ENCODE measurements at places on chromosomes 6 and 20. TPM values are rescaled to one million over a fixed set of nuclear protein-coding genes. Genes with fewer than 3 reads are reported as not detected.

DNA sequence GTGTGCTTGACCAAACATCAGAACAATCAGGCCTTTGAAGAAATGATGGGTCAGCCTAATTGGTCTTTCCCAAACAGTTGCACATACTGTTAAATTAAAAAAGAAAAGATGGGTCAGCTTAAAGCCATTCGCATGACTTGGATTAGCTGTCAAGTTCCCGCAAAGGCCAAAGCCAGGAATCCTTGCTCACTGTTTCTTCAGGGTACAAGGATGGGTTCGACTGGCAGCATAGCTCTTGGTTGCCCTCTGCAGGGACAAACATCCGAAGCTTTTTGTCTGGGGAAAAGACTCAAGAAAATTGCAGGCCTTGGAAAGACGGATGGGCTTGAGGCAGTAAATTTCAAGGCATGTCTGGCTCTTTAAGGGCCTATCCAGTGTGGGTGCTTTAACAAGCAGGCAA is 168.0 kb downstream of the HDGFL1 start:
- no peaks in the 10 kb centered on the region for H3K36me3 ChIP-seq
- no peak overlapping the region for H3K27ac ChIP-seq
- no peaks in the 10 kb centered on the region for H3K27me3 ChIP-seq

DNA sequence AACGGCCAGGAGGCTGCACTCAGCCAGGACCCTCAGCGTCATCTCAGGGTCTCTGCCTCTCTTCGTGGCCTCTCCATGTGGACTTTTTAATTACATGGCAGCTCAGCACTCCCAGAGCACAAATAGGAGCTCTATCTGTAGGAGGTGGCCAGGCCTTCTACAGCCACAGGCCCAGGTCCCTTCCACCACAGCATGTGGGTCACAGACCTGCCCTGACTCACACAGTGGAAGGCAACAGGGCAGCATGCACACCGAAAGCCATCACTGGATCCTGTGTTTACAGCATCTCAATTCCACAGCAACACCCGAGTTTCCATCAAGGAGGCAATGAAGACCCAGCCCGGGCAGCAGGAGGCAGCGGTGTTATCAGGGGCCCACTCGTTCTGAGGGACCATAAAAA is 65.8 kb upstream of the CD93 start:
- no peak overlapping the region for H3K27ac ChIP-seq
- H3K27me3 ChIP-seq, result no peaks in the 10 kb centered on the region
- no peak overlapping the region for H3K4me3 ChIP-seq
- H3K36me3 ChIP-seq, result no peaks in the 10 kb centered on the region
- H3K4me1 ChIP-seq, result no peaks in the 10 kb centered on the region

DNA sequence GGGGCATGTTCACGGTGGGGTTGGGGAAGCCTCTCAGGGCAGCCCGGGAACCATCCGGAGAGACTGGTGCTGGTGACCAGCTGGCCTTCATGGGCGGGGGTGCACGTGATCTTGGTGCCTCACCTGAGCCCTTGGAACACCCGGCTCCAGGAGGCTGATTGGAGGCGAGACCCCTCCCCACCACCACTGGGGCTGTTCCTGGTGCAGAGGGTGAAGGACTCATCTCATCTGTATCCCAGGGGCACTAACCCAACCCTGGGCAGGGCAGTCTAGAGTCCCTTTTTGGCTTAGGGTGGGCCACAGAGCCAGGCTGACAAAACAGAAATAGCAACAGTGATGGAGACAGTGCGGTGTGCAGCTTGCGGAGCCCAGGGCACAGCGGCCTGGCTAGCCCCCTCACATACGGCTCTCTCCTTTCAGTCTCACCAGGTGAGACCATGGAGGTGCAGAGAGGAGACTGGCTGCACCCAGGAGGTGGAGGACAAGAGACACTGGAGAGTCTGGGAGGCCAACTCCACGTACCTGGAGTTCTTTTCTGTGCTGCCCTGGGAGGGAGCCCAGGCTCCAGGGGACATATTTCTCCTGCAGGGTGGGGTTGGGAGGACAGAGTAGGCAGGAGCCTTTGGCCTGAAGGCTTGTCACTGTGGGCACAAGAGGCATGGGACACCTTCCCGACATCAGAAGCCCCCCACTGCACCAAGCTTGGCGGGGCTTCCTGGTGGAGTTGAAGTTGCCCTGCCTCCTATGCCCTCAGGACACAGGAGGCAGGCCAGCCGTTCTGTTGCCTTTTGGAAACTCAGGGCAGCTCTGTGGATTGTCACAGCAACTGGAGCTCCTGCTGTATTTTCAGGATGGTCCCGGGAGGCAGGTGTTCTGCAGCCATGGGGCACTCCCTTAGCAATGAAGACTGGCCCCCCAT is 106.0 kb downstream of the SYCP2 start:
- no peaks in the 10 kb centered on the region for H3K4me1 ChIP-seq
- H3K27ac ChIP-seq, result no peak overlapping the region
- no peak for DNase-seq
- H3K36me3 ChIP-seq, result no peaks in the 10 kb centered on the region

GRCh38 chr6:2344319-2344905 is 99.0 kb upstream of the GMDS start:
- no peak overlapping the region for H3K27ac ChIP-seq
- H3K4me3 ChIP-seq, result no peak overlapping the region
- no peak for DNase-seq
- H3K27me3 ChIP-seq, result no peaks in the 10 kb centered on the region
- no peaks in the 10 kb centered on the region for H3K36me3 ChIP-seq
- H3K4me1 ChIP-seq, result no peaks in the 10 kb centered on the region

- no peak overlapping the region for H3K4me3 ChIP-seq
- H3K27ac ChIP-seq, result no peak overlapping the region
- DNase-seq, result no peak
- H3K27me3 ChIP-seq, result no peaks in the 10 kb centered on the region
- H3K36me3 ChIP-seq, result no peaks in the 10 kb centered on the region
Measured at GRCh38 chr20:17709361-17710293, 9.9 kb downstream of the BANF2 start.

C4B gene
- not detected for polyA plus RNA-seq

Data from CD4-positive, alpha-beta memory T cell (primary cell).